AG08395 (cell line): ENCODE measurements at places on chromosomes 12 and 14.

DNA sequence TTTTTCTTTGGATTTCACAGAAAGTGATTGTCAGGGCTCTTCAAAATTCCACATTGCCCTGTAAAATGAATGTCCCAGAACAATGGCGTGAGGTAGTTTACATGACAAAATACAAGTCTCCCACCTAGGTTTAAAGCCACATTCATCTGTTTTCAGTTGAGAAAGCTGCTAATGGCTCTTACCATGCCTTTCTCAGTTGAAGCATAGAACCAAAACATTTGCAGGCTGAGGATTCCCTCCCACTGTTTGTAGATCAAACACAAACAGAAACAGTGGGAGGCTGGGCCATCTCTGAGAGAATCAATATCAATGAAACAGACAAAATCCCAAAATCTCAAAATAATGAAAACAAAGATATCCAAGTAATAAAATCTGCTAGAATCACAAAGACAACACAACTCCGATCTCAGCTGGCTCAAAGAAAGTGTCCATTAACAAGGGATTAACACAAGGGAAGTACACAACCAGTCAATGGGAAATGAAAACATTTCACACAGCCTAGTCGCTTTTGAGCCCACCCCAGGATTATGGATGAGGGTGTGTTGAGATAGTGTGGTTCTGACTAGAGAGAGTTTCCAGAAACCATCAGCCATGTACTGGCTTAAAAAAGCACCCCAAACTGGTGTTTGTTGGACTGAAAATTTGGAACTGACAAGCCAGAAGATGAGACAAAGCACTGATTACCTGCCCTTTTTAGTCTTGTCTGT lies 54.5 kb upstream of the TMEM260 start:
- DNase-seq = no peak

DNA sequence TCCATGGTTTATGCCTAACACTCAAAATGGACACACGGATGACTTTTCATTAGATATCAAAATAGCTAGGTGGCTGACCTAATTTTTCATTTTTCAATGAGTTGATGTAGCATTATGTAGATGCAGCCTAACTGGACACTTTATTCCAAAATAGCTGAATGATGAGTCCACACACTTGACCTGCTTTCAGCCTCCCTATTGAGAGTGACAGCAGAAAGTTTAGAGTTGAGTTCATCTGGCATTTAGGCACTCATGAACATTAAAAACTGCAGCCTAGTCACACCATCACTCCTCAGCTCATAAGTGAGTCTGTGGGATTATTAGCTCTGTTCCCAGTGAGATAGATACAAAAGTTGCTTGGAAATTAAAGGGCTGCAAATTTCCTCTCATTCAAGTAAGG lies 307.3 kb upstream of the PRKD1 start:
- peak; percentile 4 for DNase-seq

DNA sequence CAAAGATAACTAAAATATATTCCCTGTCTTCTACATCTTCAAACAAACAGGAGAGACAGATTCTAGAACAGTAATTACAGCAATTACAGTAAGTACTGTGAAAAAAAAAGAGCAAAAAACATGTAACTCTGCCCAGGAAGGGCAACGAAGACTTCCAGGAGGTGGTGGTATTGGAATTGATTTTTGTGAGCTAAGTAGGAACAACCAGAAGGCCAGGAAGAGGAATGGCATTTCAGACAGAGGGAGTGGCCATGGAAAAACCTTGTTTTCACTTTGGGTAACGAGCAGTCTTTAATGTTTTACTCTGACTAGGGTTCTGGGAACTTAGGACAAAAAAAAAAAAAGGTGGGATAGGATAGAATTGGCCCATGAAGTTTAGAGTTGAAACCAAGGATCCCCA lies 196.3 kb upstream of the PLEKHG7 start:
- DNase-seq = no peak

DNA sequence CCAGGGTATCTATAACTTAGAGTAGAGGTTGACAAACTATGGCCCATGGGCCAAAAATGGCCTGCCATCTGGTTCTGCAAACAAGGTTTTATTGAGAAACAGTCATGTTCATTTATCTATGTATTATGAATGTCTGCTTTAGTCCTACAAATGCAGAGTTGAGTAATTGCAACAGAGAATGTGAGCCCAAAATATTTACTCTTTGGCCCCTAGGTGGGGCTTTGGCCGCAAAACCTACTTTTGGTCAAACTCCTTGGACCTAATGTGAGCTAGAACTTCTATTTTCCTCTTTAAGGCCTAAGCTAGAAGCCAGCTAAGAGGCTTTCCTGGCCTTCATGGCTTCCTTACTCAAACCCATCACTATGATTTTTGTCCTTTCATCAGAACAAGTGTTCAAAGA lies 379.1 kb downstream of the NELL2 start:
- no peak for DNase-seq

DNA sequence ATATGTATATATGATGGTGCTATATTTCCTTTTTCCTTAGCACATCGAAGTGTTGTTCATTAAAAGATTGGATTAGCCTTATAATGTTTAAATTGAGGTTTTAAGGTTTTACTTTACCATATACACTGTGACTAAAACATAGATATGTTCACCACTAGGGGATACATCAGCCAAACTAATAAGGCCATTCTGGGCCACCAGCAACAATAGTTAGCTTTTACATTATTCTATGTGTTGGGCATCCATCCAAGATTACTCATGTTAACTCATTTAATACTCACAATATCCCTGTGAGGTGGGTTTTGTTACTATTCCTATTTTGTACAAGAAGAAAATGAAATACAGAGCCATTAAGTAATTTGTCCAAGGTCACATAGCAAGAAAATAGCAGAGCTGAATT lies 202.6 kb upstream of the AVPR1A start:
- no peak for DNase-seq

DNA sequence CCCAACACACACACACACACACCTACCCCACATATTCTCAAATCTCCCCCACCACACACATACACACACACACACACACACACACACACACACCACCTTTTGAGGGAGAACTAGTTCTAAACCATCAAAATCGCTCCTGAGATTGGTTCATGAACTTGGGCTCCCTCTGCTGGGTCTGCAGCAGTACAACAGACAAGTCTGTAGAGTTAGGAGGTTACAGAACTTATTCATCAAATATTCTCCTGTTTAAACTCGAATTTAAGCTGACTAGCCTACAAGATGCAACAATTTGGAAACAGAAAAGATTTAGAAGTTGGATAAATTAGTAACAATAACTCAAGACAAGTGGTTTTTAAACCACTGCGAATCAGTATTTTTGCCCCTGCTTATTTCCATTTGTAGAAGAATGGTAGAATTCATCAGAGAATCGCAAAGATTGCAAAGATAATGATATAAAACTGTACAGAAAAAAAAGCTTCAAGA lies 136.4 kb upstream of the USP15 start:
- peak; percentile 51 for DNase-seq

DNA sequence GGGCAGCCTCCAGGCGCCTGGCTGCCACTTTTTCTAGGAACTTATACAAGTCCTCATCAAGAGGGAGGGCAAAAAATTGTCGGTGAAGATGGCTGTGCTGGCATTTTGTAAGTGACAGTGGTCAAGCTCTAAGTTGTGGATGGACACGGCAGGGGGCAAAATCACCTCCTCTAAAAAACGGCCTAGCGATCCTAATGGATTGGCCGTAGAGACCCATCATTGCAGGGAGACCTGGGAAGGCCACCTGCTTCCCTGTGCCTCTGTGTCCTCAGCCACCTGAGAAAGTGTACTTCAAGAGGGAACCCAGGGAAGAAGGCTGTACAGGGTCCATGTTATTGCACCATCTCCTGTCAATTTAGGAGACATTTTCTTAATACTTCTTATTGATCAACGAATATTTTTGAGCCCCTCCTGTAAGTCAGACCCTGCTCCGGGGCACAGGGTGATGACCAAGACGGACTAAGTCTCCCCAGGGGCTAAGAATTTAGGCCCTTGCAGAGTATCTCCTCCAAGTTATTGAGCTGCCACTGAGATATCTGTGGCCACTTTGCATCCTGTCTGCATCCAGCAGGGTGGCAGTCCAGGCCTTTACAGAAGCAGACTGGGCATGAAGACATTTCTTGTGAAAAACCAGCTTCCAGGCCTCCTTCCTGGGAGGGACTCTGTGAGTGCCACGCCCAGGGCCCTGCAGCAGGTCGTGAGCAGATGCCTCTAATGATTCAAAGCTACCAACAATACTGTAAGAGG lies 40.5 kb downstream of the PSMA6 start:
- peak; percentile 41 for DNase-seq

GRCh38 chr12:113161415-113162016 lies 12.0 kb downstream of the CFAP73 start:
- DNase-seq = no peak

GRCh38 chr12:123910761-123911193 lies 61.9 kb downstream of the CCDC92 start:
- no peak for DNase-seq

- DNase-seq = no peak
These were observed 1290.1 kb downstream of the AACS start for GRCh38 chr12:126355346-126355745.

DNA sequence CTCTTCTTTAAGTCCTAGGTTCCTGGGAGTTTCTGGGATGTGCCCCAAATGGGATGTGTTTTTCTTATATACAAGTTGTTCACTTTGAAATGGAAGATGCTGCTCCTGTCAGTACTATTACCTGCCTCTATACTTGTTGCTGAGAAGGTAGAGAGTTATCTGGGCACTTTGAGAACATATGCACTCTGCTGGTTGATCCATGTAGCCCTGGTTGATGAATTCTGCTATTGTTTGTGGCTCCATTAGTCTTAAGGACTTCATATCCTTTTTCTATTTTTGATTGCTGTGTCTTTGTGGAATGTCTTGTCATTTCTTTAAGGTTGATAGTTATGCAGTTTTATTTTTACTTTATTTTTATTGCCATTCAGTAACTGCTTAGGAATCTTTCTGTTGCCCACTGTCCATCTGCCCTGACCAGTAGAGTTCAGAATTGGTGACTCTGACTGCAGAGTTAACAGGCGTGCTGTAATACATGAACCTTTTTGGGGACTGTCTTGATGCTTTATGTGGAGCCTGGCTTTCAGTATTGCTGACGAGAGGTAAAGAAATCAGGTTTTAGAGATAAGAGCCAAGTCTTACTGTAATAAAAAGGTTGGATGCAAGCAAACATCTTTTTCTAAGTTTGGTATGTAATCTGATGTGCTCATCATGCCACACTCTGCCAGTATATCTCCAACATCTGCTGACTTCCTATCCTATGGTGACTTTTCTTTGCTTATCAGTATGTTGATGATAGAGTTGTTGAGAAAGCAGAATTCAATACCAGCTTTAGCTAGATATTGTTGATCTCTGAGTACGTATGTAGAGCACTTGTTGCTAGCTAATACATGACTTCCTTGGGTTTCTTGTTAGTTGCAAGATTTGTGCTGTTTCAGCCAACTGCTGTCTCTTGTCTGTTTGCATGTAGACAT lies 1.6 kb downstream of the GMPR2 start:
- DNase-seq = no peak

GRCh38 chr14:85421186-85421877 lies 108.6 kb upstream of the FLRT2 start:
- peak; percentile 60 for DNase-seq

DNA sequence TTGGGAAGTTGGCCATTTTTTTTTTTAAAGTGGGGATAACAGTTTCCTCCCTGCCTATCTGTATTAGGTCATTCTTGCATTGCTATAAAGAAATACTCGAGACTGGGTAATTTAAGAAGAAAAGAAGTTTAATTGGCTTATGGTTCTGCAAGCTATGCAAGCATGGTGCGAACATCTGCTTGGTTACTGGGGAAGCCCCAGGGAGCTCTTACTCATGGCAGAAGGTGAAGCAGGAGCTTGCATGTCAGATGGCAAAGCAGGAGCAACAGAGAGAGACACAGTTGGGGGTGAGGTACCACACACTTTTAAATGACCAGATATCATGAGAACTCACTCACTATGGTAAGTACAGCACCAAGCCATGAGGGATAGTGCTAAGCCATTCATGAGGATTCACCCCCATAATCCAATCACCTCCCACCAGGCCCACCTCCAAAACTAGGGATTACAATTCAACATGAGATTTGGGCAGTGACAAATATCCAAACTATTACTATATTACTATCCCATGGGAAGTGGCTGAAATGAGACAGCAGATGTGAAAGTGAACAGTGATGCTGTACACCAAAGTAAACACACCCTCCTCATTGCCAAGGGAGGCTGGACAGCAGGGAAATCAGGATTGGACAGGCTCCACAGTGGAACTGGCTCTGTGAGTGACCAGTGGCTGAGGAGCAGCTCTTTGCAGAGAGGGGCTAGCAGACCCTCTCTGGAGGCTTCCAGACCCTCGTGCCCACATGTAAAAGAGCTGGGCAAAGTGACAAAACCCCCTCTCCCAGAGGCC lies 40.5 kb downstream of the CRACR2A start:
- no peak for DNase-seq

GRCh38 chr12:39972119-39972518 lies 133.8 kb downstream of the SLC2A13 start:
- DNase-seq = peak; percentile 11

- DNase-seq = no peak
These were observed 1.3 kb downstream of the GPR65 start for GRCh38 chr14:88005978-88006851.

DNA sequence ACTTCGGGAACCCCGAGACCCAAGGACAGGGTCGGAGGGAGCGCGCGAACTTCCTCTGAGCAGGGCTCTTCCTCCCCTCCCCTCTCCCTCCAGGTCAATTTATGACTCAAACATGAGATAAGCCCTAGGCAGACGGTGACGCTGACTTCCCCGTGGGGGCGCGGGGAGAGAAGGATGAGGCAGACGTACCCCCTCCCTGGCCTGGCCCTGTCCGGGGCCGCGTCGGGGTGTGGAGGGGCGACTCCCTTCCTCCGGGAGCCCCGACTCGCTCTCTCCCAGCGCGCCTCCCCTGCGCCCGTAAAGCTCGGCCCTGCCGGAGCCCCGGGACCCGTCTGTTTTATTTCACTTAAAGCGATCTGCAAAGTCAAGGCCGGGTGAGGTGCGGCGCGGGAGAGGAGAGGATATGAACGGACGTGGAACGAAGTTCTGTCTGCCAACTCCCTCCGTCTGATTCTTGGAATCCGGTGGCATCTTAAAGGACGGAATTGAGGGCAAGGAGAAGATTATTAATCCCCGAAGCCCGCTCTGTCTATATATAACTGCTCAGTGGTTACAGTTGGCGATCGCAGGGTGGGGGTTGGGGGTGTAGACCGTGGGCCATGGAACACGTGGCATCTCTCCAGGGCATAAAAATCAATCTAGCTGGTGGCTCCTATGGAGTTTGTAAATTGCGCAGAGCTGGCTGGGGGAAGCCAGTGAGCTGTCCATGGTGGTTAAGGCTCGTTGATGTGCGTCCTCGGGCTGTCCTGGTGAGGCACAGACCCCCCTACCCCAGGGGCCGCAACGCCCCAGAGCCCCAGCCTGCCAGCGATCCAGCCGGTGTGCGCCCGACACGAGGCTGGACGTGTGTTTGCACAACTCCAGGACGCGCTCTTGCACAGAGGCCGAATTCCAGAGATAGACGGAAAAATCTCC lies 2.9 kb upstream of the PTHLH start:
- peak; percentile 59 for DNase-seq

GRCh38 chr12:61536525-61536924 lies 723.7 kb upstream of the USP15 start:
- DNase-seq = no peak

GRCh38 chr12:53223389-53224060 lies 8.5 kb downstream of the RARG start:
- peak; percentile 46 for DNase-seq

- no peak for DNase-seq
These were observed 226.8 kb upstream of the HMGA2 start for GRCh38 chr12:65597527-65597926.

- DNase-seq = peak; percentile 72
These were observed 6.9 kb downstream of the CFAP251 start for GRCh38 chr12:121925358-121925695.
